K562 (cell line): ENCODE measurements at places on chromosomes 5 and 9. TPM values are rescaled to one million over a fixed set of nuclear protein-coding genes. Genes with fewer than 3 reads are reported as not detected.

DNA sequence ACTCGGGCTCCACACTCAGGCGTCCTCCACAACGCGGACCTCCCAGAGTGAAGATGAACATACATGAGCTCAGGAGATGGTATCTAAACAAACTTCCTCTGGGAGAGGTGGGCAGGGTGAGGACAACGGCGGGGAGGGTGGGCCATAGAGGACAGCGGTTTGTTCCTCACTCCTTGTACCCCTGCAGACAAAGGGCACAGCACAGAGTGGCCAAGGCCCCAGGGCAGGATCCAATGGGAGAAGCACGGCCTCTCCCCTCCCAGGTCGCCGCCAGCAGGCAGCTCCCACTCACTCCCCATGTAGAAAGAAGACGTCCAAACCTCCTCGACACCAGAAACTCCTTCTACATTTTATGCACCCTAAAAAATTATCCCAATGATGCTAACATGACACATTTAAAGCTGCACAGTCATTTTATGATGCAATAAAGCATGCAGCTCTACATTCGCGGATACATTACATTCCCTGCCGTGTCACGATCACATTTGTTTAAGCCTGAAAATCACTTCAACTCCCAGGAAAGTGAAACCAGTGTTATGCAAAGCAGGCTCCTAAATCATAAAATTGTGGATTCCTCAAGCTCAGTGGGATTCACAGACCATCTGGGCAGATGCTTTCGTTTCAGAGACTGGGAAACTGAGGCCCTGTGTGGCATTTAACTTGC lies 87.5 kb upstream of the SARDH start:
- no peak for DNase-seq

DNA sequence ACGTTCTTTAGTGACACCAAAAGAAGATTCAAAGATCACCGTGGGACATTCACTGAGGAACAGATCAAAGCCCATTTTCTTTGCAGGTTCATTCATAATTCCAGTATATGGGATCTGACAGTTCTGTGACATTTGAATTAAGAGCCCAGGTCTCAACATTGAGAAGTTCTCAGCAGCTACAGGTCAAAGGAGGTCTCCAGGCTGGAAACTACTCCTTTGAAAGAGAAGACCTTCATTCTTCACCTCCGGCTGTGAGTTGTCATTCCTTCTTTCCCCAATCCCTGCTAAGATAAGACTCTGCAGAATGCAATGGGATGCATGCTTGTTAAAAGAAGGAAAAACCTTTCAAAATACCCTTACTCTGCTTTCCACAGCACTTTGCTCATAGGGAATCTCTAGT lies 79.0 kb downstream of the COL23A1 start:
- no peak for DNase-seq

DNA sequence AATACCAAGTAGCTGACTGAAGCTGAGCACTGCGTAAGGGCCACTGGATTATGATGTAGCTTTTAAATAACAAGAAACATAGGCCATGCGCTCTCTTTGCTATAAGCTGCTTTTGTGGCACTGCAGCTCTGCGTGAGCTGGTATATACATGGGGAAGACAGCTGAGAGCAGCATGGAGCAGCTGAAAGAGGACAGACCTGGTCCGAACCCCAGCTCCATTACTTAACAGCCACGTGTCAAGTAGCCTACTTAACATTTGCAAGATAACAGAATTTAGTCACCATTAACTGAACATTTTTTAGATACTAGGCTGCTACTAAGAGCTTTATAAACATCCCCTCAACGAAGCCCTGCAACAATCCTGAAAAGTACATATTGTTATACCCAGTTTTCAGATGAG lies 69.3 kb downstream of the PTPN3 start:
- no peak for DNase-seq

- DNase-seq, result no peak
Measured at GRCh38 chr5:154200221-154200620, 9.7 kb downstream of the GALNT10 start.

DNA sequence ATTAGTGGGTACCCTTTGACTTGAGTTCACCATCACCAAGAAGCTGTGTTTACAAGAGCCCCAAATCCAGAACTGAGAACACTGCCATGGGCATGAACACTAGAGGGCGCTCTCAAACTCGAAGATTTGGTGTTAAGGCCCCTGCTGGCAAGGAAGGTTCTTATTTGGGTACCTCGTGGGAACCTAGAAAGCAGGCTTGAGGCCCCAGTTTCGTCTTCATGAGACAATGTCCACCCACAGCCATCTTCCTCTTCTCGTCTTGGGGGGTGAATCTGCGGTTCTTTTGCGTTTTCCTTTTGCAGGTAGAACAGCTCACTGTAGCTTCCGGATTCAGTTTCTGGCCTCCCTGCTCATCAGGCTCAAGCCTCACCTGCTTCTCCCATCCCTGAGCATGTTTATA lies 184.0 kb downstream of the SEMA5A start:
- peak; percentile 69 for DNase-seq

- DNase-seq, result no peak
Measured at GRCh38 chr9:32992595-32993238, 8.7 kb downstream of the APTX start.

DNA sequence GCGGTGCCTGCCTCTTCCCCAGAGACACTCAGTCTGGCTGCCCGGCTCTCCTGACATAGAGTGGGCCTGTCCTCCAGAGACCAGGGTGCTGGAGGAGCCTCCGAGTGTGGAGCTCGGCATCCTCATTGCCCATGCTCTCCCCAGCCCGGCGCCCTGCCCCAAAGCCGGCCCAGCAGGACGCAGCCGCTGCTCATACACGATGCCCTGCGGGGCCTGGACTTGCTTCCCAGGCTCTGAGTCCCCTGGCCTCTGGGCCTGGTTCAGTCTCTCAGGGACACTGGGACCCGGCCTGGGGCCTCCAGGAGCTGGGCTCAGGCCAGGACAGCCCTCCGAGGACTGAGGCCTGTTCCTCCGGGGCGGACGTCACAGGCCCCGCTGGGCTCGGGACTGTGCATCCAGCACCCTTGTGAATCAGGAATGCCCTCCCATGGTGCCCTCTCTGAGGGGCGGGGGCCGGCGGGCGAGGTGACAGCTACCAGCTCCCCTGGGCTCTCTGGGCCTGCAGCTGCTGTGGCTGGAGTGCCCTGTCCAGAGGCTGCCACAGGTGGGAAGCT lies 23.2 kb downstream of the TPPP start:
- DNase-seq, result no peak

DNA sequence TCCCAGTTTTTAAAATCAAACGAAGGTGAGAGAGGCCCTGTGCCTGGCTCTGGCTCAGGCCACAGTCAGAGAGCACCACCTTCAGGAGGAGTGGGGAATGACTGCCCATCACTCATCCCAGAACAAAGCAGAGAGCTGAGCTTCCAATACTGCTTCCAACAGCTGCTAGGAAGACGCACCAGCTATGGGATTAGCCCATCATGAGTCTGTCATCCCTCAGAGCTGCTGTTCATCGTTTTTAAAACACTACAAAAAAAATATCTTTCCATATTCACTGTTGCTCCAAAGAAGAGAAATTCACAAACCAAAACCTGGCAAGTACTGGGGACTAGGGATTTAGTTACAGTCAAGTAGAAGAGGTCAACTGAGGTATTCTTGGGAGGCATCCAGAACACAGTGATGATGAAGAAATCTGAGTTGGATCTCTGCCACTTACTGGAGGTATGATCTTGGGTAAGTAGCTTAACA lies 102.4 kb downstream of the CDK5RAP2 start:
- DNase-seq, result peak; percentile 50

- peak; percentile 30 for DNase-seq
Measured at GRCh38 chr5:26482810-26483375, 555.5 kb downstream of the CDH9 start.

Gene OLFM1
- not detected in 2 replicates for total RNA-seq

GRCh38 chr9:92686954-92687353 lies 17.0 kb upstream of the IPPK start:
- peak; percentile 64 for DNase-seq

Gene ABITRAM
- total RNA-seq, result 18.6 and 19.7 TPM in 2 replicates

- no peak for DNase-seq
Measured at GRCh38 chr5:81192373-81192750, 40.8 kb upstream of the CKMT2 start.

Gene INIP
- total RNA-seq, result 28.5 and 33.0 TPM in 2 replicates

Gene ANKDD1B
- total RNA-seq, result 0.18 and 0.25 TPM in 2 replicates

GRCh38 chr5:147382776-147383175 lies 127.1 kb downstream of the DPYSL3 start:
- no peak for DNase-seq

DNA sequence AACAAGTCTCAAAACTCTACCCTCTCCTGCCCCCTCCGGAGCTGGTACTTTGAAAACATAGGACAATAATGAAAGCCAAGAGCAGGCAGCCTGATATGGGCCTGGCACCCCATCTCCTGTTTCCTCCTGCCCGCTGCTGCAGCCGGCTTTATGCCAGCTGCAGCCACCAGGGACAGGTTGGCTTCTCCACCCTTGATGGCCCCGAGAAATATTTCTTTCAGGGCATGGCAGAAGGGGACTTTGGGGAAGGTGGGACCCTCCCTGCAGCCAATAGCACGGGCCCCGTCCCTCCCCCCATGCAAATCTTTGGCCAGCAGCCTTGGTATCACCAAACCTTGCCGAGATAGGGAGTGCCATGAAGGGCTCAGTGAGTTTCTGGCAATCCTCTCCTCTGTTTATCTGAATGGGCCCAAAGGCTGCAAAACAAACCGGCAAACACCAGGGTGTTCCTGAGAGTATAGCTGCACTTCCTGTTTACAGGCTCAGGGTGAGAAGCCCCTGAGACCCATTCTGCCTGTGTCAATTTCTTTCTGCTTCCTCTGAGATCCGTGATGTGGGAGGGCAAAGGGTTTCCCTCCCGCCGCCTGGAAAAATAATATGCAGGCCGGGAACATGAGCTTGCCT lies 73.4 kb upstream of the BOD1 start:
- DNase-seq, result no peak

GRCh38 chr5:33894566-33894965 lies 2.8 kb upstream of the ADAMTS12 start:
- DNase-seq, result no peak

Gene RASGEF1C
- 0.31 and 0.35 TPM in 2 replicates for total RNA-seq

DNA sequence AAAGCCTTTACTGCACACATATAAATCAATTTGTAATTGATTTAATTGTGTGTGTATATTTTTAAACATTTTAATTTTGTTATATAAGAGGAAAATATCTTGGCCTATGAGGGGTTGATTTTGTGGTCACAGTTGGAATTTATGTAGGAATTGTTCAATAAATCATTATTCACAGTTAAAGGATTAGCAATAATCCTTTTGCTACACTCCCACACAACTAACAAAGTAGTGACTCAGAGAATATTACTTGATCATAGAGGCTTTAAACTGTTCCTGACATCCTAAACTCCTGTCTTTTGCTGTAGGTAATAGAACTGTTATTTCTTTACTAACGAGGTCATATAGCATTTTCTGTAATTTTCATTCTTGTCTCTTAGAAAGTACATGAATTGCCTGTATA lies 95.5 kb downstream of the ZCCHC7 start:
- DNase-seq, result no peak

- DNase-seq, result no peak
Measured at GRCh38 chr9:122031157-122031556, 62.0 kb downstream of the TTLL11 start.

Gene PBX3
- 1.8 and 3.1 TPM in 2 replicates for total RNA-seq

- no peak for DNase-seq
Measured at GRCh38 chr9:100848726-100849125, 179.8 kb upstream of the PLPPR1 start.

DNA sequence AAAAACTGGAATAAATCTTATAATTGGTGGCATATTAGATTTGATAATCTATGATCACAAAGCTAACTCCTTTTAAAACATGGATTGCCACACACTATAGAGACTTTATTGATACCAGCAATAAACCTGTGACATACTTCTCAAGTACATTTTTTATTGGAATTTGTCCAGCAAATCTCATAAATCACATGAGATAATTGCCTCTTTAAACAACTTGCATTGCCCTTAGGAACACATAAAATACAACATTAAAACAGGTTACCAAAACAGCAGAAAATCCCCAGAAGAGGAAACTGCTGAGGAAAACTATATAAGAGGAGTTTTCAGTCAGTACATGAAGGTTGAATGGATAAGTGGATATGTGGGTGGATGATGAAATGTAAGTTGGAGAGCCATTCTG lies 124.6 kb downstream of the SNCAIP start:
- DNase-seq, result no peak

- DNase-seq, result no peak
Measured at GRCh38 chr9:122315534-122315933, 50.9 kb downstream of the MRRF start.

GRCh38 chr5:19565466-19565865 lies 422.5 kb downstream of the CDH18 start:
- no peak for DNase-seq

DNA sequence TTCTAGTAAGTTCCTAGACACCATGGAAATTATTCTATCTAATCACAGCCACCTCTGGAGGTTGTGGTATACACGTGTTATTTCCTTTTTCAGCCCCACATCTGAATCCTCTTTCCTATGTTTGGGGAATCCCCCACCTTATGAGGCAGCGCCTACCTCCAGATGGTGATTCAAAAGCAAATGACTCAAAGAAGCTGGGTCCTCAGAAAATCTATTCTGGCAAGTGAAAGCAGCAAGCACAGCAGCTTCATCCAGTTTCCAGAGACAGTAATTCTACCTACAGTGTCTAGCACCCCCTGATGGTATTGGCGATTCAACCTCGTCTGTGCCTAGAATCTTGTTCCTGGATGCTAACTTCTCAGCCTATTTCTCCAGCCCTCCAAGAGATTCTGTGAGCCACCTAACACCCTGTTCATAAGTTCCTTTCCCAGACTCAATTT lies 43.0 kb downstream of the STRBP start:
- no peak for DNase-seq

DNA sequence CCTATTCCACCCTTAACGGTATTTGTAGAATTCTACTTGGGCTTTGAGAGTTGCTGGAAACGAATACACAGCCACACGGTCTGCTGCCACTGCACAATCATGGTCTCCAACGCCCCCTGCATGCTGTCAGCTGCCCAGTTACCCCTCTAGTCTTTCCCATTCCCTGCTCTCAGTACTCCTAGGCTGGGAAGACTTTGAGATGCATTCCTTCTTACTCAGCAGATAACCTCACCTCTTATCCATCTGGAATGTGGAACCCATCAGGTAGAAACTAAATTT lies 92.8 kb downstream of the ANKH start:
- no peak for DNase-seq

GRCh38 chr5:143972068-143972467 lies 160.1 kb downstream of the HMHB1 start:
- no peak for DNase-seq
